ENCODE measurements at places on chromosomes 7 and 10.

DNA sequence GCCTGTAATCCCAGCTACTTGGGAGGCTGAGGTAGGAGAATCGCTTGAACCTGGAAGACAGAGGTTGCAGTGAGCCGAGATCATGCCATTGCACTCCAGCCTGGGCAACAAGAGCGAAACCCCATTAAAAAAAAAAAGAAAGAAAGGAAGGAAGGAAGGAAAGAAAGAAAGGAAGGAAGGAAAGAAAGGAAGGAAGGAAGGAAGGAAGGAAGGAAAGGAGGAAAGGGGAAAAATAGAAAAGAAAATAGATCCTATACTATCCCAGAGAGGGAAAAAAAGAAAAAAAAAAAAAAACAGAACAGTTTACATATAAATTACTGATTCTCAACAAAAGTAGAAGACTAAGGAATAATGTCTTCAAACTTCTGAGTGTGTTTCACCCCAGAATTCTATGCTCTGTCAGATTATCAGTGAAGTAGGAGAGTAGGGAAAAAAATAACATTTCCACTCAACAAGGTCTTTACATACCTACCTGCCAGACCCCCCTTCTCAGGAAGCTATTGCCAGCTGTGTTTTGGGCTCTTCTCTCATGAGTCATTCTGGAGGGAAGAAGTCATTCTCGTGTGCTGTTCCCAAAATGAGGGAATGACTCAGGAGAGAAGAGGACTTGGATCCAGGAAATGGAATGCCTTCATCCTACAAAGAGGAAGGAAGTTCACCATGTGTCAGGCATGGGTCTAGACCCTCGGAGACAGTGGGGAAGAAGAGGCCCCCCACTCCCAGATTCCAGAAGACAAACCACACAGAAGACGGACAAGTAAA is 20.9 kb downstream of the RGS10 start:
- no peak for DNase-seq

GRCh38 chr10:79463578-79464496 is 18.4 kb upstream of the ZCCHC24 start:
- no peak for DNase-seq

GRCh38 chr7:158487631-158488151 is 99.9 kb downstream of the PTPRN2 start:
- DNase-seq = no peak

GRCh38 chr10:105239311-105240219 is 598.5 kb downstream of the SORCS3 start:
- no peak for DNase-seq

- DNase-seq = no peak
Observed at GRCh38 chr10:125928928-125929585, 32.7 kb downstream of the FANK1 start.

DNA sequence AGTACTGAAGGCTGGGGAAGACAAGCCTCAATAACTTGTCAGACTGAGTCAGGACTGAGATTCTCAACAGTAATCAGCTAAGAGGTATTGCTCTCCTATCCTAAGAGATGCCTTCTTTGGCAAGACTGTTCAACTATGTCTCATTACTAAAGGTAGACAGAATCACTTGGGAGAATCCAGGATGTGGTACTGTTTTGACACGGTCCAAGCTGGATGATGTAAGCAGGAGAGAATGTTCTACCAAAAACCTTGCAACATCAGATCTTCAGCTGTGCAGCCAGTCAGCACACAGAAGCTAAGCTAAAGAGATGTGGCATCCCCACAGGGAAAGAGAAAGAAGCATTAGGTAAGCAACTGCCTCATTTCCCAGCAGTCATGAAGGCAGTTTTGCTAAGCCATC is 391.4 kb downstream of the NRG3 start:
- no peak for DNase-seq
